T-helper 2 cell (primary cell): ENCODE measurements at places on chromosomes 5 and 9.
A peak's percentile ranks its signal among the peaks of the same experiment; 100 is the strongest.

DNA sequence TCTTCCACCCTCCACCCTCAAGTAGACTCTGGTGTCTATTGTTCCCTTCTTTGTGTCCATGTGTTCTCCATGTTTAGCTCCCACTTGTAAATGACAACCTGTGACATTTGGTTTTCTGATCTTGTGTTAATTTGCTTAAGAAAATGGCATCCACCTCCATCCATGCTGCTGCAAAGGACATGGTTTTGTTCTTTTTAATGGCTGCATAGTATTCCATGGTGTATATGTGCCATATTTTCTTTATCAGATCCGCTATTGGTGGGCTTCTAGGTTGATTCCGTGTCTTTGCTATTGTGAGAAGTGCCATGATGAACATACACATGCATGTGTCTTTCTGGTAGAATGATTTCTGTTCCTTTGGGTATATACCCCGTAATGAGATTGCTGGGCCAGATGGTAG is 163.4 kb upstream of the ITGA1 start:
- no peak for DNase-seq

DNA sequence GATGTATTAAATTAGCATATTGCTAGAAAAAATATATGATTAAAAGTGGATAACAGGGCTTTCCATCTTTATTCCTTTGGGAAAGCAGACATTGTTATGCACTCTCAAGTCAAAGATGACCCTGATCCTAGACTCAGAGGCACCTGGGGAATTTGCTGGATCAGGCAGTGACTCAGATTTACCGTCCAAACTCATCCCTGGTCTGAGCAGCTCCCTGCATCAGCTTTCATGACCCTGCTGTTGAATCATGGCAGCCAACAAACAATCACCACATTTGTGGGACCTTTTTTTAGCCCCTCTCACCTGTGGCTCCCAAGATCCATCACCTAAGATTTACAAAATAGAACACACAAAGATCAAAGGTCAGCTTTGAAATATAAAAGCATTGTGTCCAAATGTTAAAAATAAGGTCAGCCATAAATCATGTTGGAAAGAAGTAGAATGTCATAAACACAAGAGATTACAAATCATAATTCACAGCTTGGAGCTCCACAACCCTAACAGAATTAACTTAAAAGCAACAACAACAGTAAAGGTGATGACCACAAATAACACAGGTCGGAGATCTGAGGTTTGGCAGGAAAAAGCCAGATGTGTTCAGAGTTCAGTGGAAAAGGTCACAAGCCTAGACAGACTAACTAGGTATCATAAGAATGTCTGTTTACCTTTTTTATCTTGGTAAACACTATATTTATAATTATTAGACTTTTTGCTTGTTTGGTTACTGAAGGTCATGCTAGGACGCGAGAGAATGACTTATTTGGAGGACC is 55.5 kb downstream of the ZFAND5 start:
- DNase-seq, result no peak

DNA sequence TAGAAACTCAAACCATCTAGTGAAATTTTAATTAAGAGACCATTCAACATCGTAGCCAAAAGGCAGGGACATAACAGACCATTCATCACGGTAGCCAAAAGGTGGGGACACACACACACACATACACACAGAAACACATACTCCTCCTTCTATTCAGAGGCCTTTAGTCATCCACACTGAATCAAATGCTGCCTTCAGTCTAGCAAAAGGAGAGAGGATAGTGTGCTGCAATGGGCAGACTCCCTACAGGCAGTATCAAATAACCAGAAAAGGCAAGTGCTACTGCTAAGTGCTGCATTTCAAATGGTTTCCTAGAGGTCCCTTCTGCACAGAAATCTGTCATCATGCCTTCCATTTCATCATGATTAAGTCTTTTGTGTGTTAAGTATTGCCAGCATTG is 303.9 kb downstream of the TRIM32 start:
- DNase-seq, result no peak

- DNase-seq, result no peak
Observed at GRCh38 chr9:121954477-121955140, 138.5 kb downstream of the TTLL11 start.

DNA sequence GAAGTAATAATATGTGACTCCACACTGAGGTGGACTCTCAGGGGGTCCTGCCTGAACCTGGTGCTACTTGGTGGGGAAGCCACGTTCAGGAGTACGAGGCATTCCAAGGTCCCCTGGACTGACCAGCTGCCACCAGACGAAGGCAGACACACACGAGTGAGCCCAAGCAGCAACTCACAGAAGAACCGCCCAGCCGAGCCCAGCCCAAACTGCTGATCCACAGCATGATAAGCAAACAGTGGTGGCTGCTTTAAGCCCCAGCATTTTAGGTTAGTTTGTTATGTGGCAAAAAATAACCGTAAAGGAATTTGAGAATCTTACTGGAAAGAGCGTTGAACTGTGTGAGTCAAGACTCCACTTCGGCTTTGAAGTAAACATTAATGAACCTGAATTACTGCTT is 8.8 kb upstream of the LHX3 start:
- DNase-seq, result no peak

GRCh38 chr5:150144246-150144801 is 11.3 kb downstream of the PDGFRB start:
- no peak for DNase-seq

GRCh38 chr9:85136507-85136906 is 467.0 kb downstream of the NTRK2 start:
- DNase-seq, result no peak

- DNase-seq, result no peak
Observed at GRCh38 chr9:21811914-21812313, 9.5 kb downstream of the MTAP start.

- DNase-seq, result no peak
Observed at GRCh38 chr5:78896132-78896531, 89.0 kb downstream of the ARSB start.

DNA sequence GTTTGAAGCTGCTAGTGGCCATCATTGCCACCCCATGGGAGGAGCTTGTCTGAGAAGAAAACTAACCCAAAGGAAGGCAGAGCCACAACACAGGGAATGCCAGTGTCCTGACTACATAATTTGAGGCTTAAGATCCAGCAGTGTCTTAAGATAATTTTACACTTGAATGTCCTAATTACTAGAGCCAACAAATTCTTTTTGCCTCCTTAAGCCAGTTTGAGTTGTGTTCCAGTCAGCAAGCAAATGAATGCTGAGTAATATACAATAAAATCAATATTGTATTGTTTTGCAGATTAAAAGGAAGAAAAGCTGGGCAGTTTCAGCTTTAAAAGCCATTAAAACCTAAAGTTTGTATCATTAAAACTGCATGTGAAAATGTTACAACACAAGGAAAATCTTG is 13.9 kb downstream of the HTR4 start:
- no peak for DNase-seq

GRCh38 chr5:135534609-135535419 is 950 bp downstream of the NEUROG1 start:
- DNase-seq, result peak; percentile 24

- DNase-seq, result no peak
Observed at GRCh38 chr5:109483395-109483971, 73.7 kb upstream of the PJA2 start.
